Neural crest cell (in vitro differentiated cells): ENCODE measurements at places on chromosomes 7 and 10. TPM values are rescaled to one million over a fixed set of nuclear protein-coding genes. Genes with fewer than 3 reads are reported as not detected.

The PDZD7 gene
- total RNA-seq = 0.50 and 0.68 TPM in 2 replicates

The MYPN gene
- not detected in 2 replicates for total RNA-seq

The HTR5A gene
- not detected in 2 replicates for total RNA-seq

The RTKN2 gene
- 27.5 and 29.2 TPM in 2 replicates for total RNA-seq

The MYO1G gene
- 0.49 and 0.64 TPM in 2 replicates for total RNA-seq

The KCNIP2 gene
- total RNA-seq = 2.2 and 3.9 TPM in 2 replicates

The SPACDR gene
- 1.0 and 1.4 TPM in 2 replicates for total RNA-seq

The PPP1R3A gene
- total RNA-seq = not detected in 2 replicates

The SGCE gene
- total RNA-seq = 44.9 and 51.9 TPM in 2 replicates

The HEPACAM2 gene
- total RNA-seq = not detected in 2 replicates

DNA sequence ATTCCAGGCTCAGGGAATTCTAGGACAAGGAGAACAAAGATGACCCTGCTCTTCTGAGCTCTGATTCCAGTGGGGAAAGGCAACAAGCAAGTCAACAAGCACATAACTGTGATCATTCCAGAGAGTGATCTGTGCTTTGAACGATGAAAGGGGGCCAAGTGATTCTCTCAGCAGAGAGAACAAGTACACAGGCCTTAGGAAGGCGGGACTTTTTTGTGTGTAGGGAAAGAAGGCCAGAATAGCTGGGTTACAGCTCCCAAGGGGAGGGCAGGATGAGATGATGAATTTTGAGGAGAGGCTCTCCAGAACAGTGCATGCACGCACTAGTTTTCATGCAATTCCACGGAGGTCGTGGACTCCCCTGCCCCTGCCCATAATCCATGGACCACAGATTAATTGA is 565.2 kb downstream of the SDK1 start:
- H3K4me3 ChIP-seq = no peak overlapping the region
- peaks cover 5% of the 10 kb centered on the region for H3K36me3 ChIP-seq
- no peaks in the 10 kb centered on the region for H3K27me3 ChIP-seq
- peaks cover 17% of the 10 kb centered on the region for H3K4me1 ChIP-seq
- DNase-seq = no peak
- no peak overlapping the region for H3K27ac ChIP-seq

GRCh38 chr10:116608686-116609594 is 11.8 kb upstream of the PNLIPRP2 start:
- H3K36me3 ChIP-seq = no peaks in the 10 kb centered on the region
- H3K4me3 ChIP-seq = peak overlapping the region; percentile 84
- H3K27ac ChIP-seq = no peak overlapping the region
- H3K27me3 ChIP-seq = peaks cover 3% of the 10 kb centered on the region
- DNase-seq = no peak

DNA sequence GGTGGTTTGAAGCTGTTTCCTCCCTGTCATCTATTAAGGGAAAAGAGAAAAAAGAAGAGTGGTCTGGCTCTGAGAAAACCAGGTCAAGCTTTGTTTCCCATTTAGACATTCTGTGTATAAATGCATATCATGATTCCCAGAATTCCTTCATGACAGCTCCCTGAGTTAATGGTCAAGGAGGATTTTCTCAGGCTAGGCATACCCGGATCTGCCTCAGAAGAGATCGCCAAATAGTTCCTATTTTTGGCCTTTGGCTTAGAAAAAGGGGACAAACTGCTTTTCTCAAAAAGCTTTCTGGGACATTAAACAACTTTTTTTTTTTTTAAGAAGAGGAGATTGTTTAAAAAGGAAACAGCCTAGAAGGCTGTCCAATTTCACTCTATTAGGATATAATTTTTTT is 53.5 kb upstream of the PIP4K2A start:
- no peaks in the 10 kb centered on the region for H3K27me3 ChIP-seq
- no peak overlapping the region for H3K4me3 ChIP-seq
- peaks cover 3% of the 10 kb centered on the region for H3K36me3 ChIP-seq
- DNase-seq = no peak

GRCh38 chr10:110901954-110902819 is 16.8 kb downstream of the BBIP1 start:
- no peak overlapping the region for H3K4me3 ChIP-seq
- no peak for DNase-seq
- H3K36me3 ChIP-seq = peaks cover 3% of the 10 kb centered on the region
- no peaks in the 10 kb centered on the region for H3K27me3 ChIP-seq
- no peaks in the 10 kb centered on the region for H3K4me1 ChIP-seq

- H3K4me3 ChIP-seq = no peak overlapping the region
- peaks cover 5% of the 10 kb centered on the region for H3K36me3 ChIP-seq
- DNase-seq = no peak
- H3K27ac ChIP-seq = no peak overlapping the region
- no peaks in the 10 kb centered on the region for H3K4me1 ChIP-seq
Observed at GRCh38 chr10:33611423-33611822, 277.0 kb upstream of the NRP1 start.

DNA sequence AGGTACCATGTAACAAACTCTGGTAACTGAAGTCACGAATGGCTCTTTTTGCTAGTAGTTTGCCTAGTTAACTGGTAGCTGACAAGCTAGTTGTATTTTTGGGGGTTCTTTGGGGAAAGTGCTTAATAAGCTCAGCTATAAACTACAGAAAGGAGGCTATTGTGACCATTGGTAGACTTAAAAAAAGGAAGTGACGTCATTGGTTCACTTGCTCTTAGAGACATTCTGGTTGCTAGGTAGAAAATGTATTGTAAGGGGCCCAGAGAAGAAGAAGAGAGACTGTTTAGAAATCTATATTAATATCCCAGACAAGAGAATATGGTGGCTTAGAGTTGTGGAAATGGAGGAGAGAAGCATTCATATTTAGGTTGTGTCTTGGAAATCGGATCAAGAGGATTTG is 103.0 kb downstream of the NXPH1 start:
- no peak overlapping the region for H3K27ac ChIP-seq
- H3K27me3 ChIP-seq = peaks cover 12% of the 10 kb centered on the region
- no peak for DNase-seq
- H3K36me3 ChIP-seq = no peaks in the 10 kb centered on the region

DNA sequence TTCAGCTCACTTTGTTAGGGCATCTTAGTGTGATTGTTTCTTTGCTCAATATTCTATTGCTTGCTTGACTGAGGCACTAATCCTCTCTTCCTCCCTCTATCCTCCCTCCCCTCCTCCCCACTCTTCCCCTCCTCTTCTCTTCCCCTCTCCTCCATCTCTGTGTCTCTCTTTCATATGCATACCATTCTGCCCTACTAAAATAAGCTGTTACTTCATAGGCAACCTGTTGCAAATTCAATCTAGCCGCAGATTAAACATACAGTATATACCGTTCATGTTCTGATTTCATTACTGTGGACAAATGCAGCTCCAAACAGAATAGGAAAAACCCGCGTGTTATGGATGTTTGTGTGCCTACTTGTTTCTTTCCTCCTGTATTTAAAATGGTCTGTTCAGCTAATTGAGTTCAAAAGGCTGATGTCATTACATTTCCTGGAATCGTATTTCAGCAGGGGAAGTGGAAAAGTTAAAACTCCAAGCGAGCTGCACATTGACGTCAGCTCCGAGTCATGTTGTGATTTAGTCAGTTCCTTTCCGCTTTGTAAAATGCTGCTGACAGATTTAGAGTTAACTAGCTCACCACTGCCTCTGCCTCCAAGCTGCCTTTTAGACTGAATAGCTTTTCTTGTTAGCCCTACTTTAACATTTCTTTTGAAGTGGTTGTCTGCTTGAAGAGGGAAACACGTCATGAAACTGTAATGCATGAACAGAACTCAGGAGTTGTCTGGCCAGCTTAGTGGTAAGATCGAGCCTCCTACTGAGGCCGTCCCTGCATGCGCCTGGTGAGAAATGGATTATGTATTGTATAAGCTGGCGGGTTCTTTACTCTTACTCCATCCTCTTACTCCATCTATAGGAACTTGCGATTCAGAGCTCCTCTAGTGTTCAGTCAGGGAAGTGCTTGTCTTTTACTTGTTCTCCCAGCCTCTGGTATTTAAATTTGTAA is 69.0 kb downstream of the CREM start:
- peak; percentile 46 for DNase-seq
- H3K36me3 ChIP-seq = peaks cover 10% of the 10 kb centered on the region
- peak overlapping the region; percentile 97 for H3K27ac ChIP-seq
- H3K27me3 ChIP-seq = no peaks in the 10 kb centered on the region

GRCh38 chr10:118017850-118018249 is 28.9 kb downstream of the RAB11FIP2 start:
- peaks cover 11% of the 10 kb centered on the region for H3K4me1 ChIP-seq
- H3K4me3 ChIP-seq = no peak overlapping the region
- no peak for DNase-seq
- H3K27me3 ChIP-seq = peaks cover 49% of the 10 kb centered on the region
- H3K36me3 ChIP-seq = peaks cover 2% of the 10 kb centered on the region

- no peaks in the 10 kb centered on the region for H3K36me3 ChIP-seq
- H3K4me1 ChIP-seq = peaks cover 50% of the 10 kb centered on the region
- DNase-seq = no peak
Observed at GRCh38 chr10:21314111-21314626, 211.3 kb downstream of the SKIDA1 start.

GRCh38 chr7:30505174-30505697 is 607 bp upstream of the GGCT start:
- no peaks in the 10 kb centered on the region for H3K27me3 ChIP-seq
- peak overlapping the region; percentile 47 for H3K27ac ChIP-seq
- no peak for DNase-seq
- H3K4me1 ChIP-seq = peaks cover 28% of the 10 kb centered on the region

DNA sequence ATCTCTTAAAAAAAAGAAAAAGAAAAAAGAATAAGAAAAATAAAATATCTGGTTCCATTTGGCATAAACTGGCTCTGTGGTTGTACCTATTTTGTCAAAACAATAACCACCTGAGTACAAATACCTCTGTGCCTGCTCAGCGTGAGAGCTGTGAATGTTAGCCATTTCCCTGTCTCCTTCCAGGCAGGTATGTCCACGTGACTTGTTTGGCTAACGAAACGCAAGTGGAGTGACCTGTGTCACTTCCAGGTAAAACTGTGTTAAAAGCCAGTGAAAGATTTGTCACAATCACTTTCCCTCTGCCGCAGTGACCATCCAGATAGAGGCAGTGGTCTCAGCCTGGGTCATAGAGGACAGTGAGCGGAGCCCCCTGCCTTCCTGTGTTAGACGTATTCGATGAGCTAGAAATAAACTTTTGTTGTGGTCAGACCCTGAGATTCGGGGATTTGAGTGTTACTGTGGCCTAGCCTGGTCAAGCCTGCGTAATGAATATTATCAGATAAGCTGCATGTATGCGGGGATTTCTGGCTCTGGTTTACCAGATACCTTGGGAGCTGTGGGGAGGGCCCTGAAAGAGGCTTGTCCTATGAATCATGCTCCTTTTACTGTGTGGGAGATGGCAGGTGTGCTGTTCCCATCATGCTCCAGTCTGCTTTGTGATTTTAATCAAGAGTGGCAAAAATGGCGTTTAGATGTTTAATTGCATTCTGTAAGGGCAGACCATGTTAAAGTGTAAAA is 3.8 kb downstream of the PTER start:
- peaks cover 25% of the 10 kb centered on the region for H3K4me1 ChIP-seq
- H3K36me3 ChIP-seq = no peaks in the 10 kb centered on the region
- H3K4me3 ChIP-seq = no peak overlapping the region
- DNase-seq = no peak
- H3K27me3 ChIP-seq = peaks cover 13% of the 10 kb centered on the region

DNA sequence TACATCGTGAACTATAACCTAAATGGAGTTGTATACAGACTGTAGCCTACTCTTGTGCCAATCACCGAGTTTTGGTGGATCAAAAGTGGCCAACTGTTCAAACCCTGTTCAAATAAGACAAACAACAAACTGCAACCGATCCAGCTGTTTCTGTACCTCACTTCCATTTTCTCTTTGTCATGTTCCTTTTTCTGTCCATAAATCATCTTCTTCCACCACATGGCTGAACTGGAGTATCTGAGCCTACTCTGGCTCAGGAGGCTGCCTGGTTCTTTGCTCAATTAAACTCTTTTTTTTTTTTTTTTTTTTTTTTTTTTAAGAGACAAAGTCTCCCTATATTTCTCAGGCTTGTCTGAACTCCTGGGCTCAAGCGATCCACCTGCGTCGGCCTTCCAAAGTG is 59.0 kb upstream of the NPVF start:
- no peak overlapping the region for H3K4me3 ChIP-seq
- no peak overlapping the region for H3K27ac ChIP-seq
- no peaks in the 10 kb centered on the region for H3K36me3 ChIP-seq
- no peaks in the 10 kb centered on the region for H3K27me3 ChIP-seq

- H3K27ac ChIP-seq = no peak overlapping the region
- DNase-seq = no peak
- H3K4me3 ChIP-seq = no peak overlapping the region
- H3K36me3 ChIP-seq = no peaks in the 10 kb centered on the region
- H3K27me3 ChIP-seq = no peaks in the 10 kb centered on the region
Observed at GRCh38 chr10:29784175-29784773, 149.5 kb upstream of the SVIL start.

DNA sequence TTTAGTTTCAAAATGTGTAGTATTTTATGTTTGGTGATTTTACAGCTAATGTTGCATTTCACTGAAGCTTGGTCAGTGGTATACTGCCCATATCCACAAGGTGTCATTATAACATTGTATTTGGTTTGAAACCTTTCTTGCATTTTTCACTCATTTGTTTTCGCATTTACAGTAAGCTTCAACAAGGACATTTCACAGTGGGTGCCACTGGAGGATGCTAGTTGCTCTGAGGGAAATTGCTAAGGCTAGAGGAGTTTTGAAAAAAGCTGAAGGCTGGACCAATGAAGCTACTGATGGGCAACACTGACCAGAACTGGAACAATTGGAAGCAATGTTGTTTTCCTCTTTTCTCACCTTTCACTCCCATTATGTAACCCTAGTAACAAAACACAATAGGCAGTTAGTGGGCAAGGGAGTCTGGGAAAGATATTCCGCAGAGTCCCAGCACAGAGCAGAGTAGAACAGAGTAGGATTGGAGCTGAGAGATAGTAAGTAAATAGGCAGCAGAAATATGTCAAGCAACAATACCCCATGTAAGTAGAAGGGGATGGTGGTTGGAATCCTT is 23.6 kb upstream of the SRI start:
- H3K27ac ChIP-seq = no peak overlapping the region
- peaks cover 4% of the 10 kb centered on the region for H3K4me1 ChIP-seq
- H3K36me3 ChIP-seq = no peaks in the 10 kb centered on the region
- H3K27me3 ChIP-seq = peaks cover 2% of the 10 kb centered on the region

DNA sequence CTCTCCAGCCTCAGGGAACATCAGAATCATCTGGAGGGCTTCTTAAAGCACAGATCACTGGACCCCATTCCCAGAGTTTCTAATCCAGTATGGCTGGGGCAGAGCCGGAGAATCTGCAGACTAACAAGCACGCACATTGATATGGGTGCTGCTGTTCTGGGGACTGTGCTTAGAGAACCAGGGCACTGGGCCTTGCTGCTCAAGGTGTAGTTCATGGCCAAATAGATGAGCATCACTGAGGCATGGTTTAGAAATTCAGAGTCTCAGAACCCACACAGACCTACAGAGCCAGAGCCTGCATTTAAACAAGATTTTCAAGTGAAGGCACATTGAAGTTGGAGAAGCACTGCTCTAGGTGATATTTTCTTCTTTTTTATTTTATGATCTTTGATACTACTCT is 376.8 kb upstream of the PHF14 start:
- no peak overlapping the region for H3K27ac ChIP-seq
- H3K27me3 ChIP-seq = no peaks in the 10 kb centered on the region
- no peak overlapping the region for H3K4me3 ChIP-seq
- H3K4me1 ChIP-seq = no peaks in the 10 kb centered on the region
- H3K36me3 ChIP-seq = no peaks in the 10 kb centered on the region

- H3K36me3 ChIP-seq = no peaks in the 10 kb centered on the region
- DNase-seq = no peak
- H3K4me1 ChIP-seq = peaks cover 5% of the 10 kb centered on the region
Observed at GRCh38 chr7:44322631-44323363, 2.6 kb downstream of the CAMK2B start.

GRCh38 chr7:49791088-49791741 is 17.8 kb downstream of the VWC2 start:
- H3K4me1 ChIP-seq = peaks cover 15% of the 10 kb centered on the region
- no peaks in the 10 kb centered on the region for H3K36me3 ChIP-seq

GRCh38 chr7:25781704-25782103 is 370.3 kb upstream of the NFE2L3 start:
- H3K27ac ChIP-seq = no peak overlapping the region
- H3K36me3 ChIP-seq = no peaks in the 10 kb centered on the region
- peaks cover 11% of the 10 kb centered on the region for H3K4me1 ChIP-seq
- H3K4me3 ChIP-seq = no peak overlapping the region
